ENCODE measurements at places on chromosomes 6 and 20.

DNA sequence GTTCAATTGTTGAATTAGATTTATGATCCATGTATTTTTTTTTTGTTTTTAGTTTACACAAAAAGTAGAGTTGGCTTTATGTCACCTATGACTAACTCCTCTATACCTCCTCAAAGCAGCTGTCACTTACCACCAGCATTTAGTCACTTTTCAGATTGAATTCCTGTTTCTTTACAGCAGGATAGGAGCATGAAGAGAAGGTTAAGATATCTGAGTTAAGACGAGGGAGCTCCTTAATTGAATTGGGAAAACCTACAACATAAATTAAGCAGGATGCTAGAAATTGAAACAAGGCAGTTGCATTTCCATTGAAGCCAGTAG, 237.2 kb downstream of the FARS2 start:
- DNase-seq: no peak

- DNase-seq: no peak
These were observed 117.5 kb downstream of the EYA4 start for GRCh38 chr6:133358574-133359150.

- DNase-seq: no peak
These were observed 77.6 kb upstream of the SASH1 start for GRCh38 chr6:148265054-148265453.

GRCh38 chr6:169326067-169326799, 72.6 kb upstream of the THBS2 start:
- DNase-seq: no peak

DNA sequence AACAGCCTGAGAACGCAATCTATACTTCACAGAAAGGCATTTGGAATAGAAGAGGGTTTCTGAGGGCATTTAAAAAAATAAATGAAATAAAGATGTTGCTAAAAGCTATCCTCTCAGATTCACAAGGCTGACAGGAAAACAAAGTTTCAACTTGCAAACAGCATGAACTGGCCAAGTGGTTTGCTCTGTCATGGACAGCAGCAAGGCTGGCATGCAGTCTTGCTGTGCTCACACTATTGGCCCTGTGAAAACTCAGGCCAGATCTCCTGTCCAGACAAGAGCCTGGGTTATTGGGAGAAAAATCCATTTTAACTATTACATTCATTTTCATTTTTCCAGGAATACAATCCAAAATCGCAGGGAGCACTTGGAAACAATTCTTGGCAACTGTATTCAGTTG, 506.2 kb upstream of the SLC35B3 start:
- no peak for DNase-seq

GRCh38 chr6:52513464-52513863, 63.4 kb downstream of the TRAM2 start:
- no peak for DNase-seq

- no peak for DNase-seq
These were observed 24.9 kb downstream of the SLC22A23 start for GRCh38 chr6:3431994-3432393.

DNA sequence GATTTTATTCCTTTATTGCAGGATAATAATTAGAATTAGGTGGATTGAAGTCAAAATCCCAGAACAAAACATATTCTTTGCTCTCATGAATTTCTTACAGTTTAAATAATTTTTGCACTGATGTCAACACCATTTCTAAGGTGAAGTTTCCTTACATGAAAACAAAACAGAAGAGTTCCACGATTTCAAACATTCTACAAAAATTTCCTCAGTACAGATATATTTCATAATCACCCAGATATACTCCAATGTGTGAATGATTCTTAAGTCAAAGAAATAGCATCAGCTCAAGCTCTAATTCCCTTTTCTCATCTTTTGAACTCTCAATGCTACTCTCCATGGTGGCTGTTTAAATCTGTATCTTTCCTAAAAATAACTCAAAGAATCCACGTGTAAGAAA, 39.5 kb upstream of the THBS2 start:
- DNase-seq: no peak

- DNase-seq: no peak
These were observed 50.8 kb upstream of the MCUR1 start for GRCh38 chr6:13865141-13865540.

DNA sequence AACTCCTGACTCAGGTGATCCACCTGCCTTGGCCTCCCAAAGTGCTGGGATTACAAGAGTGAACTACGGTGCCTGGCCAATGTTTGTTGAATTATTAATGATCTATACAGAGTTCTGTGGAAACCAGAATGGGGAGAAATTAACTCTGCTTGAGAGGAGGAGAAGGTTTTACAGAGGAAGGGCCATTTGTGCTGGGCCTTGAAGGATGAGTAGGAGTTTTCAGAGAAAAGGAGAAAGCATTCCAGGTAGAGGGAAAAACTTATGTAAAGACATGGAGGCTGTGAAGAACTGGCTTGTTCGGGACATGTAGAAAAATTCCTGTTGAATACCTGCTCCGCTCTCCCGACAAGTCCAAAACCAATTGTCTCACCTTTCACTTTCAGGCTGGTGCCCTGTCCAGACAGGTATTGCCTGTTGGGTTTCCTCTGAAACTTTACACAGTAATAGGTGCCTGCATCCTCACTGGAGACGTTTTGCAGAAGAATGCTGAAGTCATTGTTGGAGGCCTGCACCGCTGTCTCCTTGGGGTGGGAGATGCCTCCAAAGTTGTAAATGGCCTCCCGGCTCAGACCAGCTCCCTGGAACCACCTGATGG, 11.3 kb upstream of the NSFL1C start:
- DNase-seq: no peak

DNA sequence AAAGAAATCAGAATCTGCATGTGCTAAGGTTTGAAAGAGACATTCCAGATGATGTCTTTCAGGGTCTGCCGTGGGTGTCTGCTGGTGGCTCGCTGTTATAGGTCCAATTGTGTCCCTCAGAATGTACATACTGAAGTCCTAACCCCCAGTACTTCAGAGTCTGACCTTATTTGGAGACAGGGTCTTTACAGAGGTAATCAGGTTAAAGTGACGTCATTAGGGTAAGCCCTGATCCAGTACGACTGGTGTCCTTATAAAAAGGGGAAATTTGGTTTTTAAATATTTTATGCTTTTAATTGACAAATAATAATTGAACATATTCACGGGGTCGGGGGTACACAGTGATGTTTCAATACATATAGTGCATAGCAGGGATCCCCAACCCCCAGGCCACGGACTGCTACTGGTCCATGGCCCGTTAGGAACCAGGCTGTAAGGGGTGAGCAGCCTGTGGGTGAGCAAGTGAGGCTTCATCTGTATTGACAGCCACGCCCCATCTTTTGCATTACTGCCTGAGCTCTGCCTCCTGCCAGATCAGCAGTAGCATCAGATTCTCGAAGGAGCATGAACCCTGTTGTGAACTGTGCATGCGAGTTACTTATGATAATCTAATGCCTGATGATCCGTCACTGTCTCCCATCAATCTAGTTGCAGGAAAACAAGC, 33.2 kb upstream of the SLC22A23 start:
- no peak for DNase-seq

- no peak for DNase-seq
These were observed 44.8 kb downstream of the TAF8 start for GRCh38 chr6:42095094-42095493.

GRCh38 chr6:11414176-11414963, 123.2 kb upstream of the TMEM170B start:
- no peak for DNase-seq

DNA sequence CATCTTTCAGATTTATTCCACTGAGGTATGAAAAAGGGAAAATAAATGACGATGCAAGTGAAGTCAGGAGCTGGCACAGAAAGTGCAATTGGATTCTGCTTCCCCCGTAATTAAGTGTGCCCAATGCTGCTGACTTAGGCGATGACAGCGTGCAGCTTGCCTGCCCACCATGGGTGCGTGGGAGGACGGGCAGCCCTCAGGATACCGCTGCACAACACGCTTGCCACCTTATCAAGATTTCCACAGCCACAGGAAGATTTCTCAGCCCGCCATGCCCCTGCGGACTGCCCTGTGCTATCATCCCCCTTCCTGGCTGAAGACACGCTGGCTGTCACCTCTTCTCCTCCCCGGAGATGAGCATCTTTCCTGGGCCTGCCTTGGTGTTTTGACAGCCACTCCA, 103.3 kb upstream of the BACH2 start:
- DNase-seq: no peak

- DNase-seq: no peak
These were observed 67.9 kb upstream of the EYA4 start for GRCh38 chr6:133173276-133173675.

DNA sequence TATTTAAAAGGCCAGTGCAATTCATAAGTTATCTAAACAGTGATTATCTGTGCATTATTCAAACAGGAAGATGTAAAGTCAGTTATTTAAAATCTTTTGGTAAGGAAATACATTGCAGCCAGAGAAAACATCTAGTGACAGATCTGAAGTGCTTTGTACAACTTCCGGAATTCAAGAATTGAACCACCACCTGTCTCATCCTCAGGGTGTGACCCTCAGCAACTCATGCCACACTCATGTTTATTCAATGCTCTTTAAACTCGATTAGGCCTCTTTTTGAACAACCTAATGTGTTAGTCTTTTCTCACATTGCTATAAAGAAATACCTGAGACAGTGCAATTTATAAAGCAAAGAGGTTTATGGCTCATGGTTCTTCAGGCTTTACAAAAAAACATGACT, 62.6 kb upstream of the GGTLC1 start:
- no peak for DNase-seq

DNA sequence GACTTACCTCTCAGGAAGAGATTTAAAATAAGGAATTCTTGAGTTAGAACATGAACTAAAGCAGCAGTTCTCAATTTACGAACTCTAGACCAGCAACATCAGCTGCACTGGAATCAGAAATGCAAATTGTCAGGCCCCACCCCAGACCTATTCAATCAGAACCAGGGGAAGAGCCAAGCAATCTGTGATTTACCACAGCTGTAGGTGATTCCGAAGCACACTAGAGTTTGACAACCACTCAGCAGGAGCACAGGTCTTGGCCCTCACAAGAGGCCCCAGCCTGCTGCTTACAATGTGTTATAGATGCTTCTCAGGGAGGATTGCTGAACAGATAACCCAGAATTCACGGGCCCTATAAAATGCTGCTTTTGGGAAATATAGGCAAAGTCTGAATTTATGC, 279.2 kb downstream of the PTPRK start:
- DNase-seq: no peak

- DNase-seq: no peak
These were observed 39.0 kb downstream of the CHMP4B start for GRCh38 chr20:33850159-33850558.

DNA sequence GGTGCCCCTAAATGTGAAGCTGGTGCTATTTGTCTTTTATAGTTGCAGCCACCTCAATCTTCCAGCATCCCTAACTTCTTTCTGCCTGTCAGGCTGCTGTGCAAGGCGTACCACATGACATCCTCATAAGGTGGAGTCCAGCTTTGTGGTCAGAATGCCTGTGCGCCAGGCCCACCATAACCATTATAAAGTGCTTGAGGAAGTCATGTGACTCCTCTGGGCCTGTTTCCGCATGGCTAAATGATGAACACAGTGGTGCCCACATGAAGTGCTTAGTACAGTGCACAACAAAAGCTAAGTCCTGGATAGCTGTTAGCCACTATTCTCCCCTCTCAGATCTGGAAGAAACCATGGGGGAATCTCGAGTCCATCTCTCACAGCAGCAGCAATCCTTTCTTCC, 75.6 kb downstream of the INSM1 start:
- no peak for DNase-seq

DNA sequence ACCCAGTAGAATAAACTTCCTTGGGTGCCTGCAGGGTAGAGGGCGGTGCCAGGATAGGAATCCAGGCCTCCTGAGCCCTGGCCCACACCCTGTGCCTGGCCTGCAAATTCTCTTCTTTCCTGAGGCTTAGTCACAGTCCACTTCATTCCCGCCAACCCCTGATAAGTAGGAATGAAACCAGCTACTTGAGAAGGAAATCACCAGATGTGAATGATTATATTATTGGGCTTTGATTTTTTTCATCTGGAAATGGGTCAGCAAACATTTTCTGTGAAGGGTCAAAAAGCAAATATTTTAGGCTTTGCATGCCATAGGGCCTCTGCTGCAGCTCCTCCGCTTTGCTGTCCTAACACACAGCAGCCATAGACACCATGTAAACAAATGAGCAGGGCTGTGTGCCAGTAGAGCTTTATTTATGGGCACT, 50.2 kb downstream of the STK35 start:
- no peak for DNase-seq

GRCh38 chr6:168043848-168044415, 35.1 kb downstream of the FRMD1 start:
- DNase-seq: no peak

DNA sequence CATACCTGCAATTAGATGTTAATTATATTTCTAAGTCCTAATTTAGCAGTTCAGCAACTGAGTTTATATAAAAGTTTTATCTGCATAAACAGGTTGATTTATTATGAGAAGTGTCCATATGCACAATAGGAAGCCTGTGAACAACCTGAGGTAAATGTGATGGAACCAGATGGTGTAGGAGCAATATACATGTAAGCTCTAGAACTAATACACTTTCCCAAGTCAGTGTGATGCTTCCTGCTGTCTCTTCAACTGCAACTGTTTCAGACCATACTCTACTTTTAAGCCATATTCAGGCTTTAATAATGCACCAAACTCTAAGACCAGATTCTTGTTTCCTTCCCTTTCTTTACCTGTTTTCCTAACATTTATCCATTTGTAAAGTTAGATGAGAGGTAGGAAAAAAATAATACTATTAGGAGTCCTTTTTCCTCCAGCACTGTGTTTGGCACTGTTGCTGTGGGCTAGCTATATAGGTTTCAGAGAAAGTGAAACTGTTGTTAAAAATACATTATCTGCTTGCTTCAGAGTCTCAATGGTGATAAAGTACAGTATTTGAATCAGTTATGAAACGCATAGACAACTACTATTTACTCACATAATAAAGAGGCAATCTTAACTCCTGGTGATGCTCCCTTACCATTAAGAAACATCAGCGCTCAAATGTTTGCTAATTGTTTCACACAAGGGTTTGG, 1009.3 kb downstream of the GRIK2 start:
- no peak for DNase-seq

GRCh38 chr20:62631336-62632308, 10.7 kb upstream of the SLCO4A1 start:
- no peak for DNase-seq

- DNase-seq: no peak
These were observed 247.9 kb downstream of the SLC24A3 start for GRCh38 chr20:19460386-19460785.

DNA sequence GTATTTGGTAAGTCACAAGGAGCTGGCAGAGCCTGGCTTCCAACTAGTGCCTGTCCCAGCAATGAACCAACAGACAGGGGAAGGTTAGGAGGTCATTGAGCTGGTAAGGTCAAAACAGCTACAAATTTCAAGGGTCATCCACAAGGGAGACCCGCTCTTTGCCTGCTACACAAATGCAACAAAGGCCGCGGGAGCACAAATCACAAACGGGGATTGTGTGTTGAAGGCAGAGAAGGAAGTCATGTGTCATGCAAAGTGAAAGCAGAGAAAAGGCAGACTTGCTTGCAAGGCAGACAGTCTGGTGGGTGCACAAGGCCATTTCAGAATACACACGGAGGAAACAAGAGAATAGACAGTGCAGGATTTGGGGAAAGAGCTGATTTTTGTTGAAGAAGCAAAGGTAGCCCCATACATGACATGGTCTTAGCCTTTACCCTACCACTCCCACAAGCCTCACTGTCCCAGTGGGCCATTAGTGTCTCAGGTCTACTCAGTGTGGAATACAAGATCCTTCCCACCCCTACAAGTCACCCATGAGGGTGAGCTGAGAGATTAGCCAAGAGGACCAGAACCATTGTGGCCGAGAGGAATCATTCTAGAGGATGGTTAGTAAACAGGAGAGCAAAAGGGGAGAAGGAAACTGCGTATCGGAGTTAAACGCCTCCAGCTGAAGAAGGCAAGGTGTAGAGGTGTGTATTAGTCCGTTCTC, 18.1 kb upstream of the SAMHD1 start:
- DNase-seq: no peak

GRCh38 chr20:61127311-61128039, 124.6 kb upstream of the CDH4 start:
- no peak for DNase-seq
